DMS79 treated with DMSO at 0.1 percent for 48 hours (cell line): ENCODE measurements at places on chromosomes 4 and X.

GRCh38 chr4:155530857-155531256, 135.8 kb upstream of the GUCY1A1 start:
- DNase-seq, result no peak

GRCh38 chrX:103716962-103717361, 6.3 kb downstream of the TMEM31 start:
- no peak for DNase-seq

- no peak for DNase-seq
Measured at GRCh38 chr4:78179196-78179595, 122.1 kb downstream of the FRAS1 start.

DNA sequence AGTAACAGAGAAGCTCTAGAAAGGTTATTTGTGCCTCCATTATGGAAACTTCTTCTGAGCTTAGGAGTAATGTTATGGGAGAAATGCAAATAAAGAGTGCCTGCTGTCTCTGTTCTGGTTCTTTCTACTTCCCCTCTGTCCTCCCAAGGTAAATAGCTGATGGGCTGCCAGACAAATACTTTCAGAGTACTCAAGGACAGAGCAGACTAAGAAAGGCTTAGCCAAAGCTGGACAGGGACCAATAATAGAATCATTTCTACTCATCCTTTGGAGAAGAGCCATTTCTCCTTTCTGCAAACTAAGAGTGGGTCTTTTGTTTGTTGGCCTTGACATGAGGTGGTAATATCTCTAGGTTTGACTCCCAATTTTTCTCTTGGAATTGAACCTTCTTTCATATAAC, 136.1 kb downstream of the MID1IP1 start:
- no peak for DNase-seq

DNA sequence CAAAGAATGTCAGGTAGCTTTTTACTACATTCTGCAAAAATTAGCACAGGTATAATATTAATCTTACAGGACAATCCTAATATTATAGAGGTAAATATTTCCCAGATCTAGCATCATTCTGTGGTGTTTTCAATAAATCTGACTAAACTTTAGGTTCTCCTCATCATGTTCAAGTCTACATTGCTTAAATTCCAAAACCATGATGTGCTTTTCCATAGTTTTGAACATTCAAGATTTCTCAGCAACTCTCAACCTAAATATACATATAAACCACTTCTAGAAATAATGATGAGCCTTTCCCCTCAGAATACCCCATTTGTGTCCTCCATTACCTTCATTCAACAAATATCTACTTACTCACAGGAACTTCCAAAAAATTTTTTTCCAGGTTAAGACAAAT, 23.1 kb downstream of the EIF4E start:
- DNase-seq, result no peak

DNA sequence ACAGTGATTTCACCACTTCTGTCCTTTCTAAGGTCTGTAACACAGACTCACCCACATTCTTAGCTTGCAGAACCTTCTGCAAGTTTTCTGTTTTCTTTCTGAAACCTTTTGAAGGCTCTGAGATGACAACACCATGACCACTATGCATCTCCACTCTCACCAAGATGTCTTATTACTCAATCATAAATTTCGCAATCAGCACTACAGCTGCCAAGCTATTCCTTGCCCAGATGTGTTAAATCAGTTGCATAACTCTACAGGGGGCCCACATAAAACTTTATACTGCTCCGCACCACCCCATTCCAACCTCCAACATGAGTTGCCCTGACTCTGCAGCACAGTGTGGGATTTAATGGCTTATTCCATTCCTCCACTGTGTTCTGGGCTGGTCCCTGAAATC, 229.9 kb downstream of the COL25A1 start:
- no peak for DNase-seq

GRCh38 chrX:12919051-12919450, 12.6 kb downstream of the TLR8 start:
- DNase-seq, result no peak

DNA sequence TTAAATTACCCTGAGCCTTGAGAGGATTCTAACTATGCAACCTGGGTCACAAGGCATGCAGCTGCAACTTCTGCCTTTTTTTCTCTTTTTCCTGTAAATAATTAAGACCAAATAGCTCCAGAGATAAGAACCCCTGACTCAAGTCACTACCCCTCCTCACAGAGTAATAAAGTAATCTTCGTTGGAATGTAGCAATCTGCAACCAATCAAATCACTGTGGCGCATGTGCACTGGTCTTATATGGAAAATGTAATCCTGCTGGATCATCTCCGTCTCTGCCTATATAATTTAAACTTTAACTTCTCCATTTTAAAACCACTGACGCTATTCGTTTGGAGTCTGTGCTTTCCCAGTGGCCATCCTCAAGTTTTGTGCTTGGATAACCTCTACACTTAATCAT, 6.1 kb upstream of the EFHC2 start:
- no peak for DNase-seq

- peak; percentile 99 for DNase-seq
Measured at GRCh38 chr4:78032446-78032845, 24.7 kb upstream of the FRAS1 start.

DNA sequence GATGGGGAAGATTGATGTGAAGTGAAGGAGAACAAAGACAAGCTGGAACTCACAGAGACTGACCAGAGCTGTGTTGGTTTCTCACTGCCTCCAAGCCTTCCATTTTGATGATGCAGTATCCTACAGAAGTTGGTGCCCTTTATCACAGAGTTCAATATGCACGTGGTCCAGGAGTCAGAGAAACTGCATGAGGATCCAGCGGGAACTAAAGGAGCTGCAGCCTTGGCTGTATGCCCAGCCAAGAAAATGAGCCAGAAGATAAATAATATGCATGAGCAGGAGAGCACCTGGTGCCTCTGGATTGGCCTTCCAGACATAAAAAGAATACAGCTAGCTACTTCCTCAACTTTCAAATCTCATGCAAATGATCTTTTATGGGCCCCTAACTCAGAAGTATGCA, 44.3 kb upstream of the DCLK2 start:
- peak; percentile 28 for DNase-seq

GRCh38 chrX:445727-446126, 59.0 kb upstream of the PPP2R3B start:
- DNase-seq, result no peak

GRCh38 chr4:19051831-19052230, 1030.3 kb upstream of the LCORL start:
- no peak for DNase-seq

- DNase-seq, result no peak
Measured at GRCh38 chr4:117987464-117987863, 46.8 kb upstream of the NDST3 start.

DNA sequence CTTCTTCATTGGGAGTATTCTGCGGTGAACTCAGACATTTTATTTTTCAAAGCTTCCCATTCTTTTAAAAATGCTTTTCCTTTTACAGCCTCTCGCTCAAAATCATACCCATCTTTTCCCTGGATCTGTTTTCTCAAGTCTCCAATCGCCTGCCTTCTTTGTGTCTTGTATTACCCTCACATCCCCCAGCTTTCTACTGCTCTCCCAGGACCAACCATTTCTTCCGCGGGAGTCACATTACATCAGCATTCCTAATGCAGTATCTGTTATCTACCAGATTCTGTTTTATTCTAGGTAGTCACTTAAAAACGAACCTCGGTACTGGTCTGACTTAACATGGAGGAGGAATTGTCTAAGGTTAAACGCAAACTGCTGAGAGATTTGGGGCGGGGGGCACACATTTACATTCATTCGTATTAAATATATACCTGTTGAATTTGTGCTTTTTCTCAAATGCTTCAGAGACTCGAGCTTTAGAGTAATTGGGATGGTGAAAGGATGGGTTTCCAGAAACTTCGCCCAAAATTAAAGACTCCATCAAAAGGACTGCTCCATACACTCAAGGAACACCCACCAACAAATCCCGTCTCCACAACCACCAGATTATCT, 493 bp upstream of the UCHL1 start:
- DNase-seq, result peak; percentile 64

DNA sequence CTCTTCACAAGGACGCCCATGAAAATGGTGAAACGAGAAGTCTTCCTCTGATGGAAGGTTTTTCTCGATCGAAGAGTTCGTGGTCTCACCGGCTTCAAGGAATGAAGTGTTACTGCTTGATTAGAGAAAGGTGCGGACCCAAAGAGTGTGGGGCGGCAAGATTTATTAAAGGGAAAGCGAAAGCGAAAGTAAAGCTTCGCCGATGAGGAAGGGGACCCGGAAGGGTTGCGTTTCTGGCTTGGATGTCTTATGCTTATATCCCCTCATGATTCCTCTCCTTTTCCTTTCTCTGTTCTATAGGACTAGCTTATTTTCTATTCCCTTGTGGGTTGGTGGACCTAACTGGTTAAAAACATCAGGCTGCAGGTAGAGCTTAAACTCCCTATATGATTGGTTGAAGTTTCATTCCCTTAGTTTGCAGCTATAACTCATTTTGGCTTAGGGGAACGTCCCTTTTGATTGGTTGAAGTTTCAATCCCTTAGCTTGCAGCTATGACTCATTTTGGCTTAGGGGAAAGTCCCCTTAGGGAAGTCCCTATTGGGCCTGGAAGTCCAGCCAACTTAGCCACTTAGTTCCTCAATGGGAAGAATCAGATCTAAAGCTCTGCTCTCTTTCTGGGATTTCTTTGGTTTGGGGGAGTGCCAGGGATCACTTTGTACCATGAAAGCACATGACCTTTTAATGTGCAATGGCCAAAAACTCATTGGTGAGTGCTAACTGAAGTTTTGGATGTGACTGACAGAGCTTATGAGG, 1025.0 kb upstream of the PCDH10 start:
- DNase-seq, result peak; percentile 20

DNA sequence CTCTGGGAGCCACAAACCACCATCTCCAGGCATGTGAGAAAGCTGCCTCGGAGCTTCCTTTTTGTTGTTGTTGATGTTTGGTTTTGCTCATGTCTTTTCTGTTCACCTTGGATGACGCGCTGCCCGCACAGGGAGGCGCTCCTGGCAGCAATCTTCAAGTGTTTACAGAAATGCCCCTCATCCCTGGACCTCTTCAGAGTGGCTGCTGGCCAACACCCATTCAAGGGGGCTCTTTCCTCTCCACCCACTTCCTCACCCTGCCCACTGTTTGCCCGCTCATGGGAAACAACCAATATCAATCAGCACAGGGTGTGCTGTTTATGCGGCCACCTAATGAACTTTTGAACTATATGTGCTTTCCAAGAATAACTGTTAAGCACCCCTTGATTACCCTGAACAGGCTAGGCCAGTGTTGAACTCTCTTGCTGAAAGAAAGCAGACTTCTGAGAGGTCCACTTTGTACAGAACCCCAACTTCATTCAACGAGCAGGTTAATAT, 355.1 kb upstream of the CLNK start:
- no peak for DNase-seq

DNA sequence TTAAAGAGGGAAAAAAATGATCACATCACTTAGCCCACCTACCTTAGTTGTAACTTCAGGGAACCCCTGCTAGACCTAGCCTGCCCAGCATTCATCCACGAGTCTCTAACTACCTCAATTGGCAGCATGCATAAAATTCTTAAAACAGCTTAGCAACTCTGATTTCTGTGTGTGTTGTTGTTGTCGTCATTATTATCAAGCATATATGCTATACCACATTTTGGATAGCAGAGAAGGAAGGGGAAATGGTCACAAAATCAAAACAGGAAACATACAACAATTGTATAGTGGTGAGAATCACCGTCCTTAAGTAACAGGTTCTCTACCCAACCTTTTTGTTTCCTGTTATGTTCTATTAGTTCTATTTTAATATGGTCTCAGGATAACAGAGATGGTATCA, 2.7 kb upstream of the ACOT9 start:
- DNase-seq, result no peak

- DNase-seq, result no peak
Measured at GRCh38 chr4:3770323-3771163, 4.4 kb downstream of the ADRA2C start.

GRCh38 chrX:10135561-10136399, 21.0 kb upstream of the CLCN4 start:
- DNase-seq, result peak; percentile 41

DNA sequence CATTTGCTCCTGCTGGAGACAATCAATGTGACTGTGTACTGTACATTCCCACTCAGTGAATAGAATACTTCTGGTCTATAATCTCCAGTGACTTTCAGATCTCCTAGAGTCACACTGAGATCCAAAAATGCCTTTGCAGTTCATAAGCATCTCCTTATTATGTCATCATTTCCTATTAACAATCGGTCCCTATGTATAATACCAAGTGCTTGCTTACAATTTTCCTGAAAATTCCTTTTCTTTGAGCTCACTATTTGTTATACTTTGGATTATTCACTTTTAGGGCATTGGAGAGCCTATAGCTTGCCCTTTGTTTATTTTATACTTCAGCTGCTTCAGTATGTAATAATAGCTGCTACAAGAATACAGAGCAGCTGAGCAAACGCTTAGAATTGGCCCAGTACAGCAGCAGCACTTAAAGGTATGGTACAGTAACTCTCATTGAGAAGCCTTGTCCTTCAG, 313.0 kb downstream of the DCTD start:
- DNase-seq, result peak; percentile 31

GRCh38 chrX:57918750-57919436, 8.6 kb upstream of the ZXDA start:
- DNase-seq, result no peak

GRCh38 chrX:104913348-104913747, 307.1 kb downstream of the TEX13A start:
- DNase-seq, result no peak

GRCh38 chrX:57583477-57583876, 8.3 kb upstream of the ZXDB start:
- DNase-seq, result no peak

- DNase-seq, result no peak
Measured at GRCh38 chr4:87032884-87033533, 98.2 kb downstream of the AFF1 start.

GRCh38 chr4:57154191-57154590, 44.0 kb upstream of the IGFBP7 start:
- DNase-seq, result no peak

DNA sequence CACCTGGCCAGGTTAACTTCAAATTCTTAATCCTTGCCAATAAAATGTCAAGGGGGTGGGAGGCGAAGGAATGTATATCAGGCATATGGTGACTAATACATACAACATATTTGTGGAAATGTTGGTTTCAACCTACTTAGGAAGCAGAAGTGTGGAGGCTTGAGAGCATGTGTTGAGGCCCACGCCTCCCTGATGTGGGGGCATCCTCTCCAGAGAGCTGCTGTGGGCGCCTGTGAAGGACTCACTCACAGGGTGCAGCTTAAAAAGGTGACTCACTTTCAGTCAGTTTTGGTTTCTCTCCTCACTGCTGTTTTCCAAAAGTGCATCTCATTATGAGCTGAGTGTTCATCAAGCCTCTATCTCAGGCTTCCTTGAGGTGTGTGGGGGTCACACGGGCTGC, 27.5 kb downstream of the LNX1 start:
- DNase-seq, result no peak

DNA sequence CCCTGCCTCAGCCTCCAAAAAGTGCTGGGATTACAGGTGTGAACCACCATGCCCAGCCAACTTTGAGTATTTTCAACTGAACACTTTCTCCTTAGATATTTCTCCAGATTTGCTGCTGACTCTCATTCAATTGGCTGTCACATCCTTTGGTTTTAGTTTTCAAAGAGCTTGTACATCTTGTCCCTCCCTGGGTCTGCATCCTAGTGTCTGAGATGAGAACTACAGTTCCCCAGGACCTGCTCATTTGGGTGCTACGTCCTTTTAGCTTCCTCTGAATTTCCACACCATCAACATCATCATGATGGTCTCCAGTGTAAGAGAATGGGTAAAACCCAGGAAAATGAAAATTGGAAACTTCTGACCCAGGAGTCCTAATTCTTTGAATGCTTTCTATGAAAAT, 312.9 kb downstream of the NLGN4X start:
- DNase-seq, result no peak

GRCh38 chr4:17325098-17325497, 186.8 kb downstream of the QDPR start:
- DNase-seq, result no peak

GRCh38 chrX:15988661-15989603, 134.3 kb upstream of the AP1S2 start:
- DNase-seq, result no peak
